AG04449 (cell line): ENCODE measurements at places on chromosomes 16 and 17.

GRCh38 chr17:67290711-67291291, 45.8 kb upstream of the HELZ start:
- DNase-seq, result no peak

GRCh38 chr16:50281391-50282009, 15.1 kb downstream of the ADCY7 start:
- DNase-seq, result no peak

DNA sequence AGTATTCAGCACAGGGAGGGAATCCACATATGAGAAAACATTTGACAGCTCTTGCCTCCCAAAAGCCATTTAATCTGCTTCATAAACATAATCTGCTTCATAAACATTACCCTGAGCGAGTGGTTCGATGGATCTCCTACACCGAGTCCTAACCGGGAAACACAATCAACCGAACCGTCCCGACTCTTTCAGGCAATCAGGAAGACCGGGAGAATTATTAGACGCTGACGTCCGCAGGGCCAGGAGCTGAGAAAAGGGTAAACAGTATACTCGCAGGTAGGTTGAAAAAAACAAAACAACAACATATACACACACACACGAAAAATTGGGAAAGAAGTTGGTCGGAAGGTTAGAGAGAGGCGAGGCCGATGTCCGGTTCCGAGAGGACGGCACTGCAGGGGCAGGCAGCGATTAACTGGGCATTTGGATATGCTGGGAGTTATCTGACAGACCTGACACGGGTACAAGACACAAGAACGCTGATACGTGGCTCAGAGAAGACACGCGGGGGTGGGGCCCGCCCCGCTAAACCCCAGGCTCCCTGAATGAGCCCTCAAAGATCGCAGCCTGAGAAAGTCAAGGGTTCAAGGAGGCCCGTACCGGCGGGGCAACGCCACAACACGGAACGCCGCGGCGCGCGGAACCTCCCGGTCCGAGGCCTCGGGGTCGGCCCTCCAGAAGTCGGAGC, 585 bp downstream of the AP1G1 start:
- no peak for DNase-seq

DNA sequence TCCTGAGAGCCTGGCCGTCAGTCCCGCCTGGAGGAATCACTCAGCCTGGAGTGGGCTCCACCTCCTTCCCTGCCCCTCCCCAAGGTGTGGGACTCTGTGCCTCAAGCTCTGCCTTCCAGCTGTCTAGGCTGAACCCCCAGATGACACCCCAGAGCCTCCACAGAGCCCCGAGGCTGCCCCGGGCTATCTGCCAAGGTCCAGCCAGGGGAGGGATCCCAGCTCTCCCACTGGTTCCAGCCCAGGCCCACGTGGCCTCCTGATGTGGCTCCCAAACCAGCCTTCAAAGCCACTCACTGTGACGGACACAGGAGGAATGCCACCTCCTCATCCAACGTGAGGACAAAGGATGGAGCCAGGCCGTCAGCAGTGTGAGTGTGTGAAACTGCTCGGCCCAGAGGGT, 45.6 kb upstream of the ENPP7 start:
- DNase-seq, result no peak

- DNase-seq, result peak; percentile 76
These were observed 37.5 kb downstream of the ERCC4 start for GRCh38 chr16:13957197-13958078.

DNA sequence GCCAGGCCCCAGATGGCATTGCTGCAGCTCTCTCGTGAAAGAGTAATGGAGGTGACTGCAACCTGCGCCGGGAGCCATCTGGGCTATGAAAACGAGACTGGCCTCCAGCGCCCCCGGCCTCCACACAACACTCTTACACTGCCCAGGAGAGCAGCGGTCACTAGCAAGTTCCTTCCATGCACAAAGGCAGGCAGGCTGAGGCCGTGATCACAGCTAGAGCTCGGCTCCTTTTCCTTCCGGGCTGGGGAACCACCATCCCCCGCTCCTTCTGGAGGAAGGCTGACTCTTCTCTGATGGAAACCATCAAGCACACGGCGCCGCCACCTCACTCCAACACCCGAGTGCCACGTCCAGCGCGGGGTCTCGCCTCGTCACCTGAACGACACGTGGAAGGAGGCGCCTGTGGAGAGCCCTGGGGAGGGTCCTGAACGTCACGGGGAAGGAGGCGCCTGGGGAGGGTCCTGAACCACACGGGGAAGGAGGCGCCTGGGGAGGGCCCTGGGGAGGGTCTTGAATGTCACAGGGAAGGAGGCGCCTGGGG, 61.9 kb downstream of the KLHDC4 start:
- no peak for DNase-seq

DNA sequence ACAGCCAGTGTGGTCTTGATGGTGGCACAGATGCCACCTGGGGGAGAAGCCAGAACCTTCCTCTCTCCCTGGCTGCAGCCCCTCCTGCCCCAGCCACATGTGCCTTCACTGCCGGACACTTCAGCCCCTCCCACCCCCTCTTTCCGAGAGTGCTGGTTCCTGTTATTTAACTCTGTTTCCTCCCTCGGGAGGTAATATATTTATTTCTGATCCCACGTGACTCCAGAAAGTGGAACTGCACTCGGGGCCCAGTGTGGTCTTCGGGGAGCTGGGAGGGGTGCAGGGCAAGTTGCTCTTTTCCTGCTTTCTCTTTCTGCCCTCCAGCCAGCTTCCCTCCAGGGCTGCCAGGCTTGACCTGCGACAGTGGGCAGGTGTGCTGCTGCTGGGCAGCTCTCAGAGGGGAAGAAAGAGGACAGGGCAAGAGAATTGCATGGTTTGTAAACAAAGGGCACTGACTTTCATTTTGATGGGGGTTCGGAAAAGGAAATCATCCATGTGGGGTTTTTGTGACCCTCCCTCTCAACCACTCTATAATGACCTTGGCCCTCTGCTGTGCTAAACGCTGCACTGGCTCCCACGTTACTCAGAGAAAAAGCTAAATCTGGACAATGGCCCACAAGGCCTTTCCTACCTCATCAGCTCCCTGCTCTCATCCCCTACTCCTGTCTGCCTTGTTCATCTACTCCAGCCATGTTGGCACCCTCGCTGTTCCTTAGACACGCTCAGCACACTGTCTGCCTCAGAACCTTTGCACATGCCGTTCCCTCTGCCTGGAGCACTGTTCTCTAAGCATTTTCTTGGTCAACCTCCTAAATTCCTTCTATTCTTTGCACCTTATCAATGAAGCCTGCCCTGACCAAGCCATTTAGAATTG, 8.2 kb upstream of the CIITA start:
- no peak for DNase-seq

GRCh38 chr17:4950746-4951204, at the start of gene ENO3:
ENO3 (plus strand) TSS chr17:4951119; CDS start chr17:4951830, 711 bp downstream.
- DNase-seq, result no peak
